ENCODE measurements at places on chromosomes 1 and 21.

- no peak for DNase-seq
These were observed 12.6 kb upstream of the RCSD1 start for GRCh38 chr1:167617153-167618147.

DNA sequence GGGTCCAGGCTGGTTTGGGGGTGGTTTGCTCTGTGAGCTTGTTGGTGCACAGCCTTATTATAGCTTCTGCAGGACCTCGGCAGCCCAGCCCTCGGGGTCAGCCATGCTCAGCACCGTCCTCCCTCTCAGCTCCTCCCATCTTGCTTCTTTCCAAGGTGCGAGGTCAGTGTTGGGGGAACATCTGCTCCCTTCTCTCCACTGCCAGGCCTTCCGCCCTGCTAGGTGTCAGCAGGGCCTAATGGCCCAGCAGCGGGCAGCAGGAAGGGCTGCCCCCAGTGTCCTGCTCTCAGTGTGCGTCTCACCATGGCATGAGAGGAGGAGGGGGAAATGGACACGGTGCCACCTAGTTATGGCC, 36.5 kb upstream of the LRRC3 start:
- no peak for DNase-seq

GRCh38 chr1:161723459-161724141, 2.3 kb downstream of the FCRLB start:
- no peak for DNase-seq

DNA sequence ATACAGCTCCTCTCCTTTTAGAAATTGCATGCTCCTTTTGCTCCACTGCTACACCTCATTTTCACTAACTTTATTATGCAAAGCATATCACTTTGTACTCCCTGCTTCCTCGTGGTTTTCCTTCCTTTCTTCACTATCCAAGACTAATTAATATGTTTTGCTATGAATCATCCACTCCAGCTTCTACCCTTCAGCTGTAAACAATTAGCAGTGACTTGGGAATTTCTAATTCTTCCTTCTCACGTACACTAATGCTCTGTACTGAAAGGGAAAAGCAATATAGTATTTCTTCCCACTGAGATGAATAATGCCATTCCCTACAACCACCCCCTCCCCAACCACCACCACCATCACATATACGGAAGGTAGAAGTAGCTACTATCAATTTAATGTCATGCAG, 1917.0 kb downstream of the MRPL39 start:
- no peak for DNase-seq

GRCh38 chr1:40183055-40183710, 22.0 kb downstream of the RLF start:
- DNase-seq: no peak

DNA sequence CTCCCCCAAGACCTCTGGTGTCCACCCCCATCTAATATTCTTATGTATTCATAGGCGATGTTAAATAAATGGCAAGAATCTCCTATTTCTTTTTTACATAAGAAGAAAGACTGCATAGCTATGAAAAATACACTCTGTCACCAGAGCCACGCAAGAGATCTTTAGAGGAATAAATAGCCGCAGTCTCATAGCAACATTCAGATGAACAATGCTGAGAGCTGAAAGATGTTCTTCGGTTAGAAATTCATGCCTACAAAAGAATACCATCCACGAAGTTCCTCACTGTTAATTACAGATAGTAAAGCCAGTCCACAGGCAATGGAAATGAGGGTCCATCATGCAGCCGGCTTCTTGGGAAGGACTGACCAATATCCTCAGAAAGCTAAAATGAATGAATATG, 76.0 kb upstream of the SOD1 start:
- DNase-seq: no peak

- DNase-seq: no peak
These were observed 364.0 kb downstream of the OLFM3 start for GRCh38 chr1:101632548-101633272.

- peak; percentile 71 for DNase-seq
These were observed 23.5 kb downstream of the F11R start for GRCh38 chr1:160997323-160998038.

DNA sequence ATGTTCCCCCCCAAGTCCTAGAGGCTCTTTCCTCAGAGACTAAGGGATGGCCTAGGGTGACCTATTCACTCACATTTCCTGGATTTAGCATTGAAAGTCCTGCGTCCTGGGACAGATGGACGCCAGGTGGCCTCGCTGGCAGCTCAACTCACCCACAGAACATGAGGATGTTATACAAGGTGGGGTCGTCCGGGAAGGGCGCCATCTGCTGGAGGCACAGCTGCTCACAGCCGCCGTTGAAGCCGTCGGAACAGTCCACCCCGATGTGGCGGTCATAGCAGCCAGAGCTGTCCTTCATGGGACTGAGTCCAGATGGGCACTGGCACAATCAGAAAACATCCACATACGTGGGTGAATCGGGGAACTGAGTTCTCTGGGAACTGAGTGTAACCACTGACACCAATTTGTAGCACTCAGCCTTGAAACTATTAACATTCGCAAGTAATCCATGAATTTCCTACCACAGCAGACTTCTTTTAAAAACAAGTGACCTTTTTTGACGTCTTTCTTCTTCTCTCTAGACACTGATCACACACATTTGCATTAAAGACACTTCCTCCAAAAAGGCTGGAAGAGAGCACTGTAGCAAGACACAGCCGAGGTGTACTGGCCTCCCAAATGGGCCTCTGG, 215.4 kb downstream of the ASTN1 start:
- no peak for DNase-seq

DNA sequence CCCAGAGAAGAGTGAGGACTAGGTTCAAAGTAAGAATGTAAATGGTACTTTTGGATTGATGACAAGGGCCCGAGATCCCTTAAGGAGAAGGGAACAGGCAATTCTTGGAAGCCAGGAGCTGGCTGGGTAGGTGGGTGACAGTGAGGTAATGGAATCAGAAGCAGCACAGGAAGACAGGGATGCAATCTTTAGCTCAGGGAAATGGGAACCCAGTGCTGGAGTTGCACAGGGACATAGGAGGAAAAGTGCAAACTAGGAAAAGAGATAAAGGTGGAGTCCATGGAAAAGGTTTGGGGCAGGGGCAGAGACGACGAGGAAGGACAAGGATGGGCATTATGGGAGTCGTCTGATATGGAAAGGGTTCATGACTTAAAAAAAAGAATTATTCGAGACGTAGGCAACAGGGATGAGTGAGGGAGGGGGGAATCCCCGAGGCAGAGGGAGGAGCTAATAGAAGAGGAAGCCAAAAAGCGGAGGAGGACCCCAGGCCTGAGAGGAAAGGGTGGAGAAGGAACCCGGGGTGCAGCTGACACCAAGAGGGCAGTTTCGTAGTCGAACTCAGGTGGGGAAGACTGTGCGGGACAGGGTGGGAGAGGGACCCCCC, 495 bp downstream of the PI4KB start:
- DNase-seq: no peak

DNA sequence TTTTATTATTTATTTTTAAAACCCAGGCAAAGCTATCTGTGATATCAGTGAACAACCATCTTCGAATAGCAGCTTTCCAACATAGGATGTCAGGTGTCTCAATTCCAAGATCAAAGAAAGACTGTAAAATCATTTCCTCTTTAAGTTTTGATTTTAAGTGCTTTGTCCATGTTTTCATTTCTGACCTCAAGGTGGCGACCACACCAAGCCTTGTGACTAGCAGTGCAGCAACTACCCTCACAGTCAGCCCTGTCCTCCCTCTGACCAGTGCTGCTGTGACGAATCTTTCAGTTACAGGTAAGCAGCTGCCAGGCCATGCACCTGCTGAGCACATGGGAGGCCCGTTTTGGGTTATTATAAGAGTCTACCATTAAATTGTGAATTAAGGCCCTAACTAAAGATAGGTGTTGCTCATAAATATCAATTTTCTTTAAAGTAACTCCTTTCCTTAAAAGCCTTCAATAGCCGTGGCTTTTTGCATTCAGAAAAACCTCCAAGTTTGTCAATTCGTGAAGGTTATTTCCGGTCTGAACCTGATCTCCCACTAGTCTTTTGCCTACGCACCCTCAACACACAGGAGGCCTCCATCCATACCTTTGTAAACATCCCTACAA, 117.0 kb downstream of the CD247 start:
- DNase-seq: peak; percentile 70

- DNase-seq: no peak
These were observed 43.7 kb upstream of the IVNS1ABP start for GRCh38 chr1:185360714-185361113.

DNA sequence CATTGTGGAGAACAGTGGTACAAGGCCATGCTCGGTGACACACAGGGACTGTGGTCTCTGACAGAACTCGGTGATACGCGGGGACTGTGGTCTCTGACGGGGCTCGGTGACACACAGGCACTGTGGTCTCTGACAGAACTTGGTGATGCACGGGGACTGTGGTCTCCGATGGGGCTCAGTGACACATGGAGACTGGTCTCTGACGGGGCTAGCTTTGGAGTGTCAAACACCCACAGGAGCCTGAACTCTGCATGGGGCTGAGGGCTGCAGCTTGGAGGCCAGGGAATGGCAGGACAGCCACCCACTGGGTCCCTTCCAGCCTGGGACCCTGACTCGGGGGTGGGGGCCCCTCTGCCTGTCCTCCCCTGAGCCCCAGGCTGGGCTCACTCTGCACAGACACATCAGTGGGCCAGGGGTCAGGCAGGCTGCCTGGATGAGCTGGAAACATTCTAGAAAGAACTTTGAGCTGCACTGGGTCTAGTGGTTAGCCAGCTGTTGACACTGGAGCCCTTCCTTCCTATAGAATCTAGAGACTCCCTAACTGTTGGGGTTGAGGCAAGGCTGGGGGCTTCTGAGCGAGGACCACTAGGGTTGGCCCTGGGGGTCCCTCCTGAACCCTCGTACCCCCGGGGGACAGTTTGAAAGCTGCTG, 49.8 kb downstream of the DISP3 start:
- DNase-seq: no peak

GRCh38 chr21:32544697-32545096, 40.6 kb downstream of the TCP10L start:
- DNase-seq: no peak

- DNase-seq: no peak
These were observed 31.9 kb downstream of the PDC start for GRCh38 chr1:186429017-186429416.

GRCh38 chr1:87586501-87586900, 257.8 kb downstream of the LMO4 start:
- no peak for DNase-seq

DNA sequence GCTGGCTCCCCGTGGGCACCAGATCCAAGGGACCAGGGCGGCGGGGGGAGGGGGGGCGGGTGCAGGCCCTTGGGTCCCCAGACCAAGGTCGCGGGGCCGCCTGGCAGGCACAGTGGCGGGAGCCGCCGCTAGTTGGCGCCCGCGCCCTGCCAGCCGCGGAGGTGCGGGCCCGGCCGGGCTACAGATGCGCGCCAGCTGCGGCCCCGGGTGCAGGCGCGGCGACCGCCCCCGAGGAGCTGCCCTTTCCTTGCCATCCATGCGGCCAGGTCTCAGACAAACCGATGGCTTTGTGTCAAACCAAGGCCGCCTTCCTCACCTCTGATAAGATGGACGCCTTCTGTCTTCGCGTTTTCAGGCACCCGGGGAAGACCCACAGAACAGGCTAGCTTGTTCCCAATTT, 2.2 kb upstream of the RUNX3 start:
- peak; percentile 85 for DNase-seq

GRCh38 chr21:33924079-33924765, 8.6 kb upstream of the ATP5PO start:
- peak; percentile 97 for DNase-seq

DNA sequence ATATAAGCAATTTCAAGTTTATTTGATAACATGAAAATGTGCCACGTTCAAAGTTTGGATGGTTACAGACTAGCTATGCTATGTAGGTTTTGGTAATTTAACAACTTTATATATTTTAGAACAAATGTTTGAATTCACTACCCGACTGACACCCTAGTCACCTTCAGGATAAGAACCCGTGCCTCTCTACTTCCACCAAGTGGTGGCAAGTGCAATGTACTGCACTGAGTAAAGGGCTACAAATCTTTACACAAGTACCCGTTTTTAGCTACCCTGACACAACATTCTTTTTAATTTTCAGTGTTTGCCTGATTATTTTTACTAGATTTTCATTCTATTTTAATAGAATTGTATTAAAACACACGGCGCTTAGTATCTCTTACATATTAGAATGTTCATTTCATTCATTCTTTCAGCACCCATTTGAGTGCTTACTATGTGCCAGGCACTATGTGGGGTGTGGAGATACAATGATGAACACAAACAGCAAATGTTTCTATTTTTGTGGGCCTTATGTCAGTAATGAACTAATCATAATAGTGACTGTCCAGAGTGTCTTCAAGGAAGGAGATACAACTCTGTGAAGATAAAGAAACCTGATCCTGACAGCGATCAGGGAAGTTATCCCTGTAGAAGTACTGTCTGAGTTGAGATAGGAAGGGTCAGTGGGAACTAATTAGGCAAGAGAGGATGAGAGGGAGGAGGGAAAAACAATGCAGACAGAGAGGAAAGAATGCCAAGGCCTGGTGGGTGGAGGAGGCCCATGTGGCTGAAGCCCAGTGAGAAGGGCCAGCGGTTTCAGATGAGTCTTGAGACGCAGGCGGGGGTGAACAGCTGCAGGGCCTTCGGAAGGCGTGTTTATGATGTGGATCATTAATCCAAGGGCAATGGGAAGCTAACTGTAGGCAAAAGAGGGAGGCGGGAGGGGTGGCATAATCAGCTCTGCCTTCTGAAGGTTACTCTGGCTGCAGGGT, 3.8 kb downstream of the LCA5L start:
- DNase-seq: no peak

GRCh38 chr21:46608672-46609111, 3.8 kb upstream of the S100B start:
- DNase-seq: no peak

- DNase-seq: no peak
These were observed 16.6 kb upstream of the ATF3 start for GRCh38 chr1:212591922-212592321.

DNA sequence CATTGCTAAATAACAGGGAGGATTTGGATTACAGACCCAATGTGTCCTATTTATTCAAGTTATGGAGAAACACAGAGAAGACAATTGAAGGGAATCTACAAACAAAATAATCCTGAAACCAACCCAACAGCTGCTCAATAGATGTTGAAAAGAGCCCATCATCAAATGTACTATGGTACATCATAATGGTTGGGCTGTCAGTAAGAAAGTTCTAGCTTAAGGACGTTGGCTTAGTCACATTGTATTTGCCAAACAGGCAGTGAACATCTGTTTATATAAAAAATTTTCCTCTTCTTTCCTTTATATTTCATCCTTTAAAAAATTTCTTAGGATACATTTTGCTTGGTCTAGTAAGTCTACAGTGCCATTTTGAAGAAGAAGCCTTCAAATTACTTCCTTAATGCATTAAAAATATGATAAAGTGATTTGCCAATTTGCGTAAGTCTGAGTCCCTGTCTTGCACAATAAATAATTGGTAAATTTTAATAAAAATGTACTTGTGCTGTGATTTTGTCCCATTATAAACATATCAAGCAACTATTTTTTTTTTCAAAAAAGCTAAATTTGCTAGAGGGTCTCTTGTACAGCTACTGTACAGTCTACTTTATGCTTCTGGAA, 14.4 kb downstream of the MAP3K7CL start:
- DNase-seq: no peak

Data from activated CD8-positive, alpha-beta memory T cell treated with anti-CD3 and anti-CD28 coated beads for 24 hours (primary cell).